ENCODE measurements at places on chromosomes 7 and 10. TPM values are rescaled to one million over a fixed set of nuclear protein-coding genes. Genes with fewer than 3 reads are reported as not detected.

Gene IGFBP3
- total RNA-seq, result 18.4 TPM

Gene CTAGE4
- total RNA-seq, result 5.0 TPM

Gene TSPAN33
- total RNA-seq, result 0.83 TPM

Gene PLOD3
- 72.4 TPM for total RNA-seq

Data from CD4-positive, alpha-beta memory T cell (primary cell).